NCI-H1105 treated with DMSO at 0.1 percent for 48 hours (cell line): ENCODE measurements at places on chromosomes 1 and 21.

DNA sequence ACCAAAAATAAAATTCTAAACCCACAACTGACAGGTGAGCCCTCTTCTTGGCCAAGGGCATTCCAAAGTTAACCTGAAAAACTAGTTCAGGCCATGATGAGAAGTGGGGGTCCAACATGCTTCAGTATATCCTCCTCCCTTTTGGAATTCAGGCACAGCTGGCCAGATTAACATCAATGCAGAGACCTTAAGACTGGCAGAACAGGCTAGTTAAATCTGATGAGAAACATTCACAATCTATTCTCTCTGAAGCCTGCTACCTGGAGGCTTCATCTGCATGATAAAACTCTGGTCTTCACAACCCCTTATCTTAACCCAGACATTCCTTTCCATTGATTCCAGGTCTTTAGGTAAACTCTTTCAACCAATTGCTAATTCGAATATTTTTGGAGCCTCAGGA is 26.7 kb upstream of the ZBTB8B start:
- DNase-seq: no peak

GRCh38 chr1:111727056-111727455 is 12.1 kb downstream of the INKA2 start:
- DNase-seq: no peak

GRCh38 chr1:156488566-156489165 is 11.9 kb downstream of the MEF2D start:
- DNase-seq: no peak

DNA sequence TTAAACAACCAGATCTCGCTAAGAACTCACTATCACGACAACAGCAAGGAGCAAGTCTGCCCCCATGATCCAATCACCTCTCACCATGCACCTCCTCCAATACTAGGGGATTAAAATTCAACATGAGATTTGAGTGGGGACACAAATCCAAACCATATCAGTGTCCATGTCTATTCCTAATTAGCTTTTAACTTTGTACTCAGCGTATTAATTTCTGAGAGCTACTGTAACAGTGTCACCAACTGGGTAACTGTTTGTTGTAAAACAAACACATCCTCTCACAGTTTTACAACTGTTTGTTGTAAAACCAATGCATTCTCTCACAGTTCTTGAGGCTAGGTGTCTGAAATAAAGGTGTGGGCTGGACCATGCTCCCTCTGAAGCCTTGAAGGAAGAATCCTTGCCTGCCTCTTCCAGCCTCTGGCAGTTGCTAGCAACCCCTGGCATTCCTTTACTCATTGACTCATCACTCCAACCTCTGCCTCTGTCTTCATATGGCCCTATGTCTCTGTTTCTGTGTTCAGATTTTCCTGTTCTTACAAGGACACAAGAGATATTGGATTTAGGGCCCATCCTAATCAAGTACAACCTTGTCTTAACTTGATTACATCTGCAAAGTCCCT is 121.2 kb downstream of the LTN1 start:
- no peak for DNase-seq

DNA sequence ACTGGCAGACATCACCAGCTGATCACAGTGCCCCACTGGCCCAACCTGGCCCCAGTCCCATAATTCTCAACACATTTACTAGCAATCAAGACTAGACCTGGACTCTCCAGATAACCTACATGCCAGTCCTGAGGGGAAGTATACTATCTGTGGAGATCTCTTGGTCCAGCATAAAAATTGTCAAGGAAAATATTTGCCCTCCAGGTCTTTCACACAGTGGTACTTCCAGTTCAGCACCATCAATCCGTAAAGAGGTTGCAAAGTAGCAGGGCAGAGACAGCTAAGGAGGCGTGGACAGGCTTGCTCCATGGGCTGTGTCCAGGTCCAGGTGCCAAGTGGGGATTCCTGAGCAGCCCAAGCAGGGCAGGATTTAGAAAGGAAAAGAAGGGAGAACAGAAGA is 143.6 kb upstream of the BACE2 start:
- no peak for DNase-seq

DNA sequence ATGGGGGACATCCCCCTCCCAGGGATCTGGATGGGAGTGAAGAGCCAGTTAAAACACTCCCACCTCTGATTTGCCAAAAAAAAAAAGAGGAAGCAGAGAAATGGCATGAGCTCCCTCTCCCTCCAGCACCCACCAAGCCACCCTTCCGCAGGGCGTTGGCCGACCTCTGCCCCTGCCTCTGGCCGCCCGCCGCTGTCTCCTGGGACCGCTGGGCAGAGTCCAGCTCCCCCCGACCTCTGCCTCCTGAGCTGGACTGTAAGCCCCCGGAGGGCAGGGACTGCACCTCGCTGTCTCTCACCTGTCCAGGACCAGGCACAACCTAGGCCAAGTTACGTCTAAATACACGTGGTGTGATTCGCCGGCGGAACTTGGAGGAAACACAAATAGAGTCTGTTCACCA is 174.3 kb downstream of the PRDM16 start:
- DNase-seq: no peak

GRCh38 chr1:25246600-25247023 is 642 bp downstream of the RSRP1 start:
- peak; percentile 38 for DNase-seq
